ENCODE measurements at places on chromosomes 5 and 9. TPM values are rescaled to one million over a fixed set of nuclear protein-coding genes. Genes with fewer than 3 reads are reported as not detected.

DNA sequence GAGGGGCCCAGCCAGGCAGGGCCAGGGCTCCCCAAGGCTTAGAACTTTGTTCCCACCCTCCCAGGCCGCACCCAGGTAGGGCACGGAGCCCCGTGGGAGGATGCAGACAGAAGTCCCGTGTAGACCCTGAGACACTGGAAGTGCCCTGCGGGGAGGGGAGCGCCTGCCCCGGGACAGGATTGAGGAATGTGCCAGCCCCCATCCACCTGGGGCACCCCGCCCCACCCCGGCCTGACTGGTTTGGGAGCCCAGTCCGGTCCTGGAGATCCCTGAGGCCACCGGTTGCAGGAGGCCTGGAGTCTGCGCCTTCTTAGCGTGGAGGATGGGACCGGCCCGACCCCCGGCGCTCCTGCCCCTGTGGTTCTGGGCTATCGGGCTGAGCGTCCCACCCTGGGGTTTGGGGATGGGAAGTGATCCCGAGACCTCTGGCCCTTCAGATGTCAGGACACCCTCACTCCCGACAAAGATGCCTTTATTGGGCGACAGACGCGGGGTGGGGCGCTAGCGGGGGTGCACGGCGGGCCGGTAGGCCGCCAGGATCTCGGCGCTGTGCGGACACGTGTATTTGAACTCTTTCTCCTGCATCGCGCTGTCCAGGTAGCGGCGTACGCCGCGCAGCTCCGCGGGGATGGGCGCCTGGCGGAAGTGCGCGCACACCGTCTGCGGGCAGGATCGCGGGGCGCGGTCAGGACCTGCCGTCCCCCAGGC lies 2.0 kb downstream of the CLIC3 start:
- H3K27ac ChIP-seq: no peak overlapping the region
- no peak overlapping the region for H3K4me3 ChIP-seq

- H3K4me1 ChIP-seq: peaks cover 3% of the 10 kb centered on the region
- H3K27ac ChIP-seq: no peak overlapping the region
- DNase-seq: no peak
- no peak overlapping the region for H3K4me3 ChIP-seq
- H3K36me3 ChIP-seq: no peaks in the 10 kb centered on the region
- H3K27me3 ChIP-seq: no peaks in the 10 kb centered on the region
Observed at GRCh38 chr5:153797484-153797883, 241.2 kb downstream of the FAM114A2 start.

- no peak for DNase-seq
- H3K36me3 ChIP-seq: no peaks in the 10 kb centered on the region
- no peak overlapping the region for H3K4me3 ChIP-seq
- H3K27ac ChIP-seq: peak overlapping the region; percentile 87
- H3K4me1 ChIP-seq: peaks cover 17% of the 10 kb centered on the region
Observed at GRCh38 chr5:149239917-149240316, 31.7 kb upstream of the AFAP1L1 start.

DNA sequence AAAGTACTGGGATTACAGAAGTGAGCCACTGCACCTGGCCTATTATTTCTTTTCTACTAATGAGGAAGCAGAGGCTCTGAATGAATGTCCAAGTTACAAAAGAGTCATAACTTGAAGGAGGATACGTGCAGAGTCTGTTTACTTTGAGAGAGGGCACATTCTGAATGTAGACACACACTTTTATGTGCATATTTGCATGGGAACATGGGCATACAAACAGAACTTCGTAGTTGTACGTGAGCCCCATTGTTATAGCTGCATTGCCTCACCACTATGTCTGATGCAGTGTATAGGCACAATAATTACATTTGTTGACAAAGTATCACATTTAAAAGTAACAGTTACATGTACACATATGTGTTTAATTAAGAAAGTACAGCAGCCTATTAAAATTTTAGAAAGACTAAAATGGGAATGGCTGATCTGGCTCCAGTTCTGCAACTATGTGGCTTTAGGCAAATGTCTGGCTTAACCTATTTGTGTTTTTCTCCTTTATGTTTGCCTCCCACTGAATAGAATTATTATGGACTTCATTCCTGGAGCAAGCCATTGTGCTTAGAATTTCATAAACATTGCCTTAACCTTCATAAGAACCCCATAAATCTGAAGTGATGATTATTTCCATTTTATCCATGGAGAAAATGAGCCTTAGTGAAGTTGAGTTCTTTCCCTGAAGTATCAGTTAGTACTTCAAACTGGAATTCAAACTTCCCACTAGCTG lies 3.0 kb upstream of the DPYSL3 start:
- peaks cover 3% of the 10 kb centered on the region for H3K4me1 ChIP-seq
- H3K36me3 ChIP-seq: peaks cover 2% of the 10 kb centered on the region
- peaks cover 39% of the 10 kb centered on the region for H3K27me3 ChIP-seq
- H3K27ac ChIP-seq: no peak overlapping the region
- DNase-seq: no peak

DNA sequence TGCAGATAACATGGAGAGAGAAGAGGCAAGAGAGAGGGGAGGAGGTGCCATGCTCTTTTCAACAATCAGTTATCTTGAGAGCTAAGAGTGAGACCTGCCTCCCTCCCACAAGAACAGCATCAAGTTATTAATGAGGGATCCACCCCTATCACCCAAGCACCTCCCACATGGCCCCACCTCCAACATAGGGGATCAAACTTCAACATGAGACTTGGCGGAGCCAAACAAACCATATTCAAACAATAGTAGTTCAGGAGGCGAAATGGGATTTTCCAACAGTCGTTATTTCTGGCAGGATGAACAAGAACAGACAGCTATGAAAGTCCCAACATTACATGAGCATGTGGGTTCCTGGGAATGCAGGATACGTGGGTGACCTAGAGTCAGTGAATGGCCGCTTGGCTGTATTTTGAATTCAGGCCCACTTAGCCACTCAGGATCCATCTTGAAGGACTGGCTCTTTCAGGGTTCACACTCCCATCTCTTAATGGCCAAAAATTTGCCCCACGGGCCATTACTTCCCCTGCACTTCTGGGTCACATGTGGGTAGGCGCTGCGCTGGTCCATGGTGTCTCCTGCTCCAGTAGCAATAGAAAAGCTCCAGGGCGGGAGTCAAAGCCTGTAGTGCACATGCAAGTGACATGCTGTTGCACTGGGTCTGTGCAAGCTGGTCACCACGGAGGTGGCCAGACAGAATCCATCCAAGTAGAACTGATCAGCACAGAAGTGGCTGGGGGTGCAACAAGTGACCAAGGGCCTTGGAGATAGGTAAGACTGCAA lies 7.1 kb upstream of the FAF2 start:
- no peaks in the 10 kb centered on the region for H3K36me3 ChIP-seq
- H3K4me3 ChIP-seq: no peak overlapping the region
- H3K27ac ChIP-seq: no peak overlapping the region
- H3K27me3 ChIP-seq: peaks cover 6% of the 10 kb centered on the region
- peaks cover 11% of the 10 kb centered on the region for H3K4me1 ChIP-seq

DNA sequence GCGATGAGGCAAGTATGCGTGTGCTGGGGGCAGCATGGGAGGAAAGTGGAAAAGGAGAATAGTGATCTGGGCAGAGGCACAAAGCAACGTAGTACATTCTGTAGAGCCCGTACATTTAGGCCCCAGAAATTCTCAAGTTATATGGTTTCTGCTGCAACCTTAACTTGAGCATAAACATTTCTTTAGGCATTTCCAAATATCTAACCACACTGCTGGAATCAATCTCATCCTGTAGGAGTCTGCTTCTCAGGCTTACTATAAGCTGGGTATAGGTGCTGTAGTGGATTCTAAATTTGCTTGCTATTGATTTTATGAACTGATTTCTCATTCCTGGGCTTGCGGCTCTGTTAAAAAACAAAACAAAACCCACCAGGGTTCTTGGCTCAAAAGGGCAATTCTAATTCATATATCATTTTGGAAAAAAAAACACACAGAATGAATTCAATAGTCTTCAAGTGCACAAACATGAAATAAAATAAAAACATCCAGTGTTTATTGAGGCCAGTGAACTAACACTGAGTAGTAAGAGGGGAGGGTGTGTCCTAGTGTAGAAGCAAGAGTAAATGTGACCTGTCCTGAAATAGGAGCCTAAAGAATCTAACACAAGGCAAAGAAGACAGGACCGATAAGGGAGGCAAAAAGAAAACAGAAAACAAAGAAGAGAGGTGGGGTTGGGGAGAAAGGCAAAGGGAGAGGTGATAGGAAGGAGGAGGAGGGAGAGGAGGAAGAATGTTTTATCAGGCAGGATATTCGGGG lies 145.5 kb upstream of the LHFPL2 start:
- no peaks in the 10 kb centered on the region for H3K27me3 ChIP-seq
- H3K4me1 ChIP-seq: peaks cover 16% of the 10 kb centered on the region
- DNase-seq: no peak
- peaks cover 3% of the 10 kb centered on the region for H3K36me3 ChIP-seq
- H3K4me3 ChIP-seq: no peak overlapping the region

- peaks cover 12% of the 10 kb centered on the region for H3K36me3 ChIP-seq
- H3K27me3 ChIP-seq: no peaks in the 10 kb centered on the region
- H3K27ac ChIP-seq: no peak overlapping the region
- no peak for DNase-seq
- H3K4me3 ChIP-seq: no peak overlapping the region
Observed at GRCh38 chr5:133952729-133953567, 15.5 kb downstream of the C5orf15 start.

GRCh38 chr5:118988866-118989180 lies 476 bp upstream of the DTWD2 start:
- no peak for DNase-seq
- peaks cover 13% of the 10 kb centered on the region for H3K4me1 ChIP-seq

DNA sequence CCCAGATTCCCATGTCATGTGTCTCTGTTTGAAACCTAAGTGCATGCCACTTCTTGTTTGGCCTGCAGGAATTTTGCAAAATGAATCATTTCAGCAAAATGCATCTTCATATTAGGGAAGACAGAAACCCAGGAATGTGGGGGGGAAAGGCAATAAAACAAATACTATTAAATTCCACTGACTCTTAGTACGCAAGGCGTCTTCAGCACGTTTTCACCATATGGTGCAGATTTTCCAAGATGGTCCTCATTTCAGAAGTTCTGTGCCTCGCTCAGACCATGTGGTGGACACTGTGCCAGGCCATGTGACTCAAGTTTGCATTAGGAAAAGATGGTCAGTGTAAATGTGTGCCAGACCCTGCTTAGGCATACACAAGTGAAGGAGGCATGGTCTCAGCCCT lies 184.0 kb downstream of the ACTL7B start:
- no peak overlapping the region for H3K4me3 ChIP-seq
- no peaks in the 10 kb centered on the region for H3K36me3 ChIP-seq
- H3K27me3 ChIP-seq: no peaks in the 10 kb centered on the region

DNA sequence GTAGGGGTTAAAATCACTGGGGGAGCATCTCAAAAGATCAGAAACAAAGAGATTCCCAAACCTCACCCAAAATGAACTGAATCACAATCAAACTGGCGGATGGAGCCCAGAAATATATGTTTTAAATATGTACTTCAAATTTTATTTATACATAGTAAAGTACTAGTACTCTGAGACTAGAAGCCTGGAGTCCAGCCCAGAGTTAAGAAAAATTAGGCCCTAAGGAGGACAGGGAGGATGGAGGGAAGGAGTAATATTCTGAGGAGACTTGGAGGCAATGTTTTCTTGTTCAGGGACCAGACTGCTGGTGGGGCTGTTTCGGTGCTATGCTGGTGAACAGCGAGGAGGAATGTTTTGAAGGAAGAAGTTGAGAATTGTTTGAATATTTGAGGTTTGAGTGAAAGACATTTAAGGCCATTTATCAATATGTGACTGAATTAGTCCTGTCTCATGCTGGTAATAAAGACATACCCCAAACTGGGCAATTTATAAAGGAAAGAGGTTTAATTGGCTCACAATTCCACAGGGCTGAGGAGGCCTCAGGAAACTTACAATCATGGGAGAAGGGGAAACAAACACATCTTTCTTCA lies 552.4 kb upstream of the DAB2 start:
- H3K4me1 ChIP-seq: no peaks in the 10 kb centered on the region
- no peak for DNase-seq
- no peaks in the 10 kb centered on the region for H3K27me3 ChIP-seq

DNA sequence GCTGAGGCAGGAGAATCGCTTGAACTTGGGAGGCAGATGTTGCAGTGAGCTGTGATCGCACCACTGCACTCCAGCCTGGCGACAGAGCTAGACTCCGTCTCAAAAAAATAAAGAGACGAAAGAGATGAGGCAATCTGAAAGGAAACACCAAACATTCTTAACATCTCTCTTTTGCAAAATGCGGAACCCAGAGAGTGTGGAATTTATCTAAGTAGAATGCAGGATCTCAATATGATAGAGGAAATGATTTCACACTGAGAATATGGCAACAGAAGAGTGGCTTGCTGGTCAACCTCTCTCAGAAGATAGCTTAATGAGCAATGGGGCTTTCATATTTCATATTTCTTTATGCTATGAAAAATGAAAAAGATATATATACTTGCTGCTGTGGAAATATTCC lies 33.4 kb upstream of the PCA3 start:
- no peak for DNase-seq
- H3K4me3 ChIP-seq: no peak overlapping the region
- peaks cover 26% of the 10 kb centered on the region for H3K27me3 ChIP-seq
- H3K4me1 ChIP-seq: no peaks in the 10 kb centered on the region
- H3K36me3 ChIP-seq: no peaks in the 10 kb centered on the region

- peaks cover 34% of the 10 kb centered on the region for H3K27me3 ChIP-seq
- no peaks in the 10 kb centered on the region for H3K36me3 ChIP-seq
- no peak overlapping the region for H3K27ac ChIP-seq
- H3K4me3 ChIP-seq: no peak overlapping the region
Observed at GRCh38 chr5:73619606-73620333, 6.2 kb upstream of the ARHGEF28 start.

- DNase-seq: no peak
- no peak overlapping the region for H3K4me3 ChIP-seq
- H3K4me1 ChIP-seq: peaks cover 37% of the 10 kb centered on the region
- H3K36me3 ChIP-seq: peaks cover 18% of the 10 kb centered on the region
Observed at GRCh38 chr5:177131352-177132135, 2.0 kb upstream of the NSD1 start.

The SLC6A7 gene
- total RNA-seq: not detected

The CNTFR gene
- total RNA-seq: not detected

The ORM1 gene
- total RNA-seq: not detected

The C7 gene
- total RNA-seq: not detected

The HRH2 gene
- 21.4 TPM for total RNA-seq
